ENCODE measurements at places on chromosomes 16 and 17.

DNA sequence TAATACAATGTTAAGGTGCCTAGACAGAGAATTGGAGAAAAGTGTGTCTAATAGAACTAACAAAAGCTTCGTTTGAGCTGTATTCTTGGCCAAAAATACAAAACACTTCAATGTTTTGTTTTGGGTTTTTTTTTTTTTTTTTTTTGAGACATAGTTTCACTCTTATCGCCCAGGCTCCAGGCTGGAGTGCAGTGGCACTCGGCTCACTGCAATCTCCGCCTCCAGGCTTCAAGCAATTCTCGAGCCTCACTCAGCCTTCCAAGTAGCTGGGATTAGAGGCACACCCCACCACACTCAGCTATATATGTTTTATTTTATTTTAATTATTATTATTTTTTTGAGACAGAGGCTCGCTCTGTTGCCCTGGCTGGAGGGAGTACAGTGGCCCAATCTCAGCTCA, 38.3 kb upstream of the CARMIL2 start:
- DNase-seq, result no peak

GRCh38 chr17:55654821-55655220, 67.8 kb downstream of the TMEM100 start:
- DNase-seq, result no peak

GRCh38 chr17:3004150-3004801, 59.1 kb downstream of the OR1D5 start:
- peak; percentile 70 for DNase-seq

DNA sequence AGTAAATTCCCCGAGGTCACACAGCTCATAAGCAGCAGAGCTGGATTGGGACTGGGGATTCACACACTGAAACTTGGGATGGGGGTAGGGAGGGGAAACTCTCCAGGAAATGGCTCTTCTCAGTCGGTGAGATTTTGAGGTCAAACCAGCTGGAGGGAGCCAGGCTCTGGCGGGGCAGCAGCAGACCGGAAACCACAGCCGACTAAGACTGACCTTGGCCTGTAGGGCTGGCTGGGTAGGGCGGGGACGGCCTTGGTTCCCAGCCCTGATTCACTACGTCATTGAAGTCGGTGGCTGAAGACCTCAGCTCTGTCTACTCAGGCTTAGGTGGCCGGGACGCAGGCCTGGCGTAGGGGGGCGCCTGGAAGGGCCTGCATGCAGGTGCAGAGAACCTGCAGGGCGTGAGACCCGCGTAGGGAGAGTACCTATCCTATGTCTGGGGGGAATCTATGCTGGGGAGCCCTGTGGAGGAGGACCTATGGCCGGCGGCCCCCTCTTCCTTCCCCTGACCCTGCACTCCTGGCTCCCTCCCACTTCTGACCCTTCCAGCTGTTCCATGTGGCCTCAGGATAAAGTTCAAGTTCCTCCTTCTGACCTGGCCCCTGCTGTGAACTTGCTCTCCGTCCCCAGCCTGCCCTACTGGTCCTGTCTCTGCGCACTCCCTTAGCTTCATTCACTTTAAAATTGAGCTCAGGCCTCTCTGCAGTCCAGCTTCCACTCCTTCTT, 11.9 kb upstream of the SLC4A1 start:
- peak; percentile 15 for DNase-seq

DNA sequence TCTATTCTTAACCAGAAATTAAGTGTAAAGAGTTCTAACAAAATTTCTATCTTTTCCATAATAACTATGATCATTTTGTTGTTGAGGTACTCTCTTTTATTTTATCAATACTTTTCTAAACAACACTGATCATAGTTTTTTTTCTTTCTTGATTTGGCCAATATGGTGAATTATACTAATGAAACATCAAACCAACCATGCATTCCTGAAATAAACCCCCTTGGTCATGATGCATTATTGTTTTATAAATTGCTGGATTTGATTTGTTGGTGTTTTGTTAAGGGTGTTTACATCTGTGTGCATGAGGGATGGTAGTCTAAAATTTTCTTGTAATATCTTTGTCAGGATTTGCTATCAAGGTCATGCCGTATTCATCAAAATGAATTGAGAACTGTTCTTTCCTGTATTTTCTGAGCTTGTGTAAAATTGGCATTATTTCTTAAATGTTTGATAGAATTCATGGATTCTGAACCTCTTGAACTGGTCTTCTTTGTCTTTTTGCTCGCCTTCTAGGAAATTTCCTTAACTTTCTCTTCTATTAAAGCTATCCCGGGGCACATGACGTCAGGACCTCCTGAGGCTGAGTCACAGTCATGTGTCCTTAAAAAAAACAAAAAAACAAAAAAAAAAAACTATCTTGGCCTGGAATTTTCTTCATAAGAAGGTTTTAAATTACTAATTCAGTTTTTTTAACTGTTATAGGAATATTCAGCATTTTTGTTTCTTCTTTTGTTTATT, 3.9 kb upstream of the TRIM25 start:
- DNase-seq, result no peak

DNA sequence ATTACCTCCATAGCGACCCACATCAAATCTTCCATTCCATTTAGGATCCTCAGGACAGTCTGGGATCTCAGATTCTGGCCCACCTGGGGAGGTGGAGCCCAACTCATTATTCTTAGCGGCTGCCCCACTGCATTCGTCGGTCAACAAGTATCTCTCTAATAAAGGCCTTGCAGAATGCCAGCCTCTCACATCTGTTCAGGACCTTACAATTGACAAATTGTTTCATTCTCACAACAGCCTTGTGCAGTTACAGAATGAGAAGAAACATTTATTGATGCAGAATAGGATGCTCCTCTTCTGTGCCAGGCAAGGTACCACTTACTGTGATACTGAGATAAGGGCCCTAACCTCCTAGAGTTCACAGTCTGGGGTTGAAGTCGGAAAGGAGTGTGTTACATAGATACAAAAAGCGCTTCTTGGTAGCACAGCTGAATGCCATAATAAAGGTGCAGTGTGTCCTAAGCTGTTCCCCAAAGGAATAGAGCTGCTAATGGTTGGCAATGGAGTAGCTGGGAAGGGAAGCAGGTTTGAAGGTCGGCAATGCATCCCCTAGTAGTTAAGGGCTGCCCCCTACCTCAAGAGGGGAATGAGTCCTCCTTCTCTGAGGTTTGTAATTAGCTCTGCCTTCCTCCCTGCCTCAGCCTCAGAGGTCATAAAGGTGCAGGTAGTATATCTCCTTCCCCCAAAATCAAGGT, 2.3 kb upstream of the MPP2 start:
- no peak for DNase-seq

Data from stimulated activated CD4-positive, alpha-beta T cell treated with anti-CD3 and anti-CD28 coated beads, Interleukin-15, amount 100 ng/mL, for 24 hours (primary cell).